PC-9 (cell line): ENCODE measurements at places on chromosomes 2 and 18. TPM values are rescaled to one million over a fixed set of nuclear protein-coding genes. Genes with fewer than 3 reads are reported as not detected.

DNA sequence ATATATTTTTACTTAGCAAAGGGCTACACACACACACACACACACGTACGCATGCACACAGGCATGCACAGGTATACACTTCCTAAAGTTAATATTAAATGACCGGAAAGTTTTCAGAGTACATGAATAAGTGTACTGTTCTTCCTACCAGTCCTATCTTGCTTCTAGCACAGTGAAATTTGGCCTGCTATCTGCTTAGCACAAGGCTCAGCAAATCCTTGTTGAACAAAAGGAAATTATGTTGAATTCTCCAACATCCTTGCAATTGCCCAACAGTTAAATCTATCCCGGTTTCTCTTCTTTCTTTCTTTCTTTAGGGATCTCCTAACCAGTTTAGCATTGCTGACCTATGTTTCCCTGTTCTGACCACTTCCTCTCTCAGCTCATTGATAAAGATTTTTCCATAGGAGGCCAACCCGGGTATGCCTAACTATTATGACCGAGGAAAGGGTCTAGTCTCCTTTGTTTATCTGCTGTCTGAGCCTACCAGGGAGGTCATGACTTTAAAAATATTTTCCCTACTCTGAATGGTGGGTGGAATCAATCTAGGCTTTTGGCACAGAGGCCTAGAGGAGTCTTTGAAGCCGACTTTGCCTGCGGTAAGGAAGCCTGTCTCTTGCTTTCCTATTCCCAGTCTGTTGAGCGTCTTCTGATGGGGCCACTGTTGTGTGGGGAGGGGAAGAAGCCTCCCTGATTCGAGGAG is 400.7 kb downstream of the HRH4 start:
- no peak for DNase-seq

- DNase-seq: no peak
These were observed 27.4 kb downstream of the NEMP2 start for GRCh38 chr2:190507135-190507534.

DNA sequence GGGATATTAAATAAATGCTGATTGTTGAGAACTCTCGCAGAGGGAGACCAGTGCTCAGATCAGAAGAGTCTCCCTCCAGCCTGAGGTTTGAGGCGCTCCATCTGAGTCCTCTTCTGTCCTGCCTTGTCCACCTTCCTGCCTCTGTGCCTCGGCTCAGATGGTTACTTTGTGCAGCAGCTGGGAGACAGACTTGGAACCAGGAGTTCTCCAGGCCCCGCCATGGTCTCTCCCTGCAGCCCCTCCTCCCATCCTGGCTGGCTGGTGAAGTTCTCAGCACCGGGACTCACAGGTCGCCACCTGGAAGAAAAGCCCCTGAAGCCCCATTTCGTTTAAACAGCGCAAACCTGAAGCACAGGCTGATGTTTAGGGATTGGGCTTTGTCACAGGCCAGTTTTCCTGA is 60.6 kb downstream of the DDX1 start:
- no peak for DNase-seq

The UGT1A8 gene
- 0.17 and 0.20 TPM in 2 replicates for total RNA-seq

- DNase-seq: no peak
These were observed 289.0 kb upstream of the STON1 start for GRCh38 chr2:48240912-48241311.

The CD8B gene
- not detected in 2 replicates for total RNA-seq

DNA sequence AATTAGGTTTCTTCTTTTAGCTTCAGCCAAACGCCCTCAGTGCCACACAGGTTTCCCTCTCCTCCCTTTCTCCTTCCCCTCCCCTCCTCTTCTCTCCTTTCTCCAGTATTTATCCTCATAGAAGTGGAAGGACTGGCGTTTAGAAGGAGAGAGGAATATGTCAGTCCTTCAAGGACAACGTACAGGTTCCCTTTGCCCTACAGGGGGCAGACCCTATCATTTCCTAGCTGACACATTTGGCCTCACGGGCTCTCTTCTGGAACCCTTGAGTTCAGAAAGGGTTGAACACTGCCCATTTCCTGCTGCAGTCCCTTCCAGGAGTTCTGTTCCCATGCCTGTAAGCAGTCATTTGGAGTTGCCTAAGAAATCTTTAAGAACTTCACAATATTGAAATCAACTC is 46.1 kb downstream of the CDCA7 start:
- no peak for DNase-seq

- DNase-seq: no peak
These were observed 8.3 kb downstream of the BMP10 start for GRCh38 chr2:68862889-68863288.

DNA sequence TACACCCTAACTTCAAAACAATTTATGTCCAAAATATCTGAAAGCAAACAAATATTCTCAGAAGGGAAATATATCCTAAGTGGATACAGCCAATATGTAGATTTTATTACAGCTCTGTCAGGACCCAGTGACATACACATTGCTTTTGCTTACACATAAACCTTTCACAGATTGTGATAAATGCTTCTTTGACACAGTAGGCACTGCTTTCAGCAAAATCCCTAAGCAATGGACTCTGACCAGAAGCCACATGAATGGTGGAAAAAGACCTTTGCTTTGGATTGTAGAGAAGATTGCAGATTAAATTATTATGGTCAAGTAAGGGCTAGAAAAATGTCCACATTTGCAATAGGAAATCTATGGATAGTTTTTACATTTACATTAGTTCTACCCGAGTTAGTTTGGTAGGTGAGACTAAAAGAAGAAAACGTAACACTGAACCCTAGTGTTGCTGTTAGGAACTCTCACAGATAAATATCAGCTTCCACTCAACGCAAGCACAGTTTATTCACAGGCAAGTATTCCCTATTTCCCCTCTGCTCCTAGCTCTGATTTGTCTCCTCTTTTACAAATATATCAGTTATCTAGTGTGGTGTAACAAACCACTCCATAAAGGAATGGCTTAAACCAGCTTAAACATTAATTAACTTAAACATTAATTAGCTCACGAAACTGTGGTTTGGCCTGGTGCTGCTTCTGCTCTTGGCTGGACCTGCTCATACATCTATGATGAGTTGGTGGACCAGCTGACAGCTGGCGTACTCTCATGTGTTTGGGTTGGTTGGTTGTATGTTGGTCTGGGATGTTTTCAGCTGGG is 23.6 kb upstream of the SERPINE2 start:
- no peak for DNase-seq

The HOXD1 gene
- not detected in 2 replicates for total RNA-seq

DNA sequence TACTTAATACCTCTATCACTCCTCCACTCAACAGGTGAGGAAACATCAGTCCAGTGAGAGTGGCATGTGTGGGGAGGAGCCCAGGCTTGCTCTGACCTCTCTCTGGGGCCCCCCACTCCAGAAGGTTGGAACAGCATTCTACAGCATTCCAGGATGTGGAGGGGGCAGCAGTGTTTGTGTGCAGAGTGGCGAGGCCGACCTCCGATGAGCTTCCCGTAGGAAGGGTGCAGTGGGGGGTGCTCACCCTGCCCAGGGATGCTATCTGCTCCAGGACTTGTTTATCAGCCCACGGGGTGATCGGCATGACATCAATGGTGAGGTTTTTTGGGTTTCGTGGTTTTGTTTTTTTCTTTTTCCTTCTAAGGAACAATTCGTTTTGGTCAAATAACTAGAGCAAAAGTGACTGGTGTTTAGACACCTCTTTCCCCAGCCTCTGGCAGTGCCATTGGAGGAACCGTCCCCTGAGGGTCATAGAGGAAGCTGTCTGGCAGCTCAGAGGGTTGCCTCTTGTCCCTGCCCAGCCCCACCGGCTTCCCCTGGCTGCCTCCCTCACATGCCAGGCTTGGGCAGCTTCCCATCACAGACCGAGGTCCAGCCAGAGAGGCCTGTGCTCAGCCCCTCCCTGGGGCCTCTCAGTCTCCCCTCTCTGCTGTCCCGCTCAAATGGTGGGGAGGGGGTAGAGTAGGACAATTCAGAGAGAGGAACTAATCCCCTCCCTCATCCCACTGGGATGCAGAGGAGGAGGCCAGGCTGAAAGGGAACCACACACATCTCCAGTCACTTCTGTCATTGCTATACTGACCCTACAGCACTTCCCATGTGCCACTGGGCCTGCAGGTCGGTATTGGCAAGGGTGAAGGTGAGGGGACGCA is 96.5 kb downstream of the ZFP36L2 start:
- peak; percentile 49 for DNase-seq

GRCh38 chr2:205590759-205591158 is 91.5 kb upstream of the NRP2 start:
- no peak for DNase-seq

The LOXHD1 gene
- total RNA-seq: not detected in 2 replicates

- DNase-seq: no peak
These were observed 35.7 kb downstream of the NRP2 start for GRCh38 chr2:205717999-205718398.

DNA sequence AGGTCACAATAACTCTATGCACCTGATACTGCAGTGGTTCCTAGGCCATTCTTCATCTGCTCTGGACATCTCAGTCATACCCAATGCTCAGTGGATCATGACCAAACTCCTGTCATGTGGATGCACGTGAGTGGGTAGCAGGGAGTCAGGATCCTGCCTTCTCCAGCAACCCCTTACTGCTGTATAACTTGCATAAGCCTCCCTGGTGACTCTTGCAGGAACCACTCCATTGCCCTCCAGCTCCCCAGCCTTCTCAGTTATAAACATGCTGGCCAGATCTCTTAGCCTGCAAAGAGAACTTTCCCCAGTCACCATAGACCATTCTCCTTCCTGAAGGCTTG is 98.6 kb upstream of the ZNF397 start:
- DNase-seq: no peak

GRCh38 chr2:129481306-129482219 is 497.9 kb upstream of the RAB6C start:
- no peak for DNase-seq

The ZC3H6 gene
- total RNA-seq: 9.1 and 10.0 TPM in 2 replicates

The MTCL1 gene
- 29.6 and 30.0 TPM in 2 replicates for total RNA-seq

The MROH2A gene
- 1.4 and 2.9 TPM in 2 replicates for total RNA-seq

DNA sequence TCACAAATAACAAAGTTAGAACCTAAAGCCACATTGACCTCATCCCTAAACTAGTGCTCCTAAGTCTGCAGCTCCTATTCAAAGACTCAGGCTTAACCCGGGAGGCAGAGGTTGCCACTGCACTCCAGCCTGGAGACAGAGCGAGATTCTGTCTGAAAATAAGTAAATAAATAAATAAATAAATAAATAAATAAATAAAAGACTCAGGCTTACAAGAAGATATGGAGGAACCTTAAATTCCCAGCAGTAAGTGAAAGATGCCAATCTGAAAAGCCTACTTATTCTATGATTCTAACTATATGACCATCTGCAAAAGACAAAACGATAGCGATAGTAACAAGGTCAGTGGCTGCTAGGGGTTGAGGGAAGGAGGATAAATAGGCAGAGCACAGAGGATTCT is 101.7 kb downstream of the DDX1 start:
- no peak for DNase-seq

The ADCYAP1 gene
- not detected in 2 replicates for total RNA-seq

DNA sequence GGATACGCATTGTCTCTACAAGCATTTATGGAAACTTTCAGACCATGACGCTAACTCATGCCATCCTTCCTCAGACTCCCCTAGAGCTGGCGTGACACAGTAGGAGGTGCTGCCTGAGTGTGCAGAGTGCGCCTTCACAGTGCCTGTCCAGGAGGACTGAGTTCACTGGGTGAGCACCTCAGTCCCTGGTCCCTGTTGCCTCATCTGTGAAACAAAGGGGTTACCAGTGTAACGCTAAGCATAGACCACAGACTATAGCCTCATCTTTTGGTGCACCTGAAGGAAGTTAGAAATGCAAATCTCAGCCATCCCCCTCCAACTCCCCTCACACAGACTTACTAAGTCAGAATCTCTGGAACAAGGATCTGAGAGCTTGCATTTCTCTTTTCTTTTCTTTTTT is 142.8 kb downstream of the TMEM17 start:
- DNase-seq: no peak

- DNase-seq: no peak
These were observed 325.0 kb upstream of the UBE2E3 start for GRCh38 chr2:180655393-180655792.

- DNase-seq: peak; percentile 42
These were observed 1.6 kb downstream of the EHD3 start for GRCh38 chr2:31235504-31235902.

DNA sequence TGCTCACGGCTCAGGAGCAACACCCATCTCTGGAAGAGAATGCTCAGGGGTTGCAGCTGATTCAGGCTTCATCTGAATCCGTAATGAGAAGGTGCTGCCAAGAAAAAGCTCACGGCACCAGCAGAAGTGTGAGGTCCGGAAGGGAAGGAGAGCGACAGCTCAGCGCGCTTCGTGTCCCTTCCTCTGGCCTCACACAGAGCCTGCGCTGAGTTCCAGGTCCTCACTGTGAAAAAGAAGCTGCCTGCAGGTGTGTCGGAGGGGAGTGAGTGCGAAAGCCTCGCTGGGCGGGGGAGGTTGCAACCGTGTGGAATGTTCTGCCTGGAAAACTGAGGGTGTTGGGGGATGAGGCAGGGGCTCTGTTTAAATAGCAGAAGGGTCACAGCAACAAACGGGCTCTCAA is 76.2 kb upstream of the TWIST2 start:
- no peak for DNase-seq

GRCh38 chr2:133292259-133292658 is 276.0 kb downstream of the NCKAP5 start:
- no peak for DNase-seq

DNA sequence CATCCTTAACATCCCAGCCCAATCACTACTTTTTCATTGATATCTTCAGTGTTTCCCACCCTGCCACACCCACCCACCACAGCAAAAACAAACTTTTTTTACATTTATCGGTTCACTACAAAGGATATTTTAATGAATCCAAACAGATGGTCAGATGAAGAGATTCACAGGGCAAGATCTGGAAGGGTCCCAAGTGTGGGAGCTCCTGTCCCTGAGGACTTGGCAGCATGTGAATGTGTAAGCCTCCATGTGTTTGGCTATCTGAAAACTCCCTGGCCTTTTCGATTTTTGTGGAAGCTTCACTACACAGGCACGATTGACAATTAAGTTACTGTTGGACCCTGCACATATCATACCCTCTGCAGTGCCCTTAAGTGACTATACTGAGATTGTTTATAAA is 48.1 kb upstream of the CRIM1 start:
- no peak for DNase-seq

DNA sequence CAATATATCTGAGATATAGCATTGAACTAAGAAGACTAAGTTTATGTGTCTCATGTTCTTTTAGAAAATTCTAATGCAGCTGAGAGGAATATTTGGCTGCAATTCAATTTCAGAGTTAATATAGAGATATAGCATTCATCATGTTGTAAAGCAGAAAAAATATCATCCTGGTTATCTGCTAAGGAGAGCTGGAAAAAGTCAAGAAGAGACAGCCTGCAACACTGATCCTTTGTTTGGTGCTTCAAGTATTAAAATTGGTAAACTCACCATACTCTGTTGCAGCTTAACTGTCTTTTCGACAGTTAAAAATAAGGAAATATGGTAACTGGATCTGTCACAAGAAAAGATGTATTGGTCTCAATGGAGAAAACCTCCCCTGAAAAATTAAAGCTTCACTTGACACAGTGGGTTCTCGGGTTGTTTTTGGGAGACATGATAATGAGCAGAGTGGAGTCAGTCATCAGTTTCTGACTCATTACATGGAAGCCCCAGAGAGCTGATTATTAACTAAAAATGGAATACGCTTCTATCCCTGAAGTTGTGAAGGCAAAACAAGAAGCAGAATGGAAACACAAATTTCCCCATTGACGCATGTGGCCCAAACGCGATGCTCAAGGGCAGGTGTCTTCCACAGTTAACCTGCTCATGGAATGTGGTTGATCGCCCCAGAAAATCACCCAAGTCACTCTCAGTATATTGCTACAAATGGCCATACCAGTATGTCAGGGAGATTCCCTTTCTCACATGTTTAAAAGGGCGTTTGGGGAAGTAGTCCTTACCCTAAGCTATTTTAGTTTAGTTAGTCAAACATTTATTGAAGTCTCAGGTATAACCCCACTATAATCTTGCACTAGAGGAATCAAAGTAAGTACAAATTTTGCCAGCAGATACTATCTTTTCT is 8.2 kb downstream of the BCL2 start:
- no peak for DNase-seq
